ENCODE measurements at places on chromosomes 5 and 9.

GRCh38 chr5:167771571-167771970 lies 519.9 kb upstream of the WWC1 start:
- no peak for DNase-seq

GRCh38 chr5:143986516-143987212 lies 174.7 kb downstream of the HMHB1 start:
- DNase-seq, result peak; percentile 30

- DNase-seq, result no peak
Observed at GRCh38 chr5:90111364-90112032, 298.1 kb downstream of the CETN3 start.

GRCh38 chr5:20262896-20263295 lies 274.9 kb upstream of the CDH18 start:
- no peak for DNase-seq

DNA sequence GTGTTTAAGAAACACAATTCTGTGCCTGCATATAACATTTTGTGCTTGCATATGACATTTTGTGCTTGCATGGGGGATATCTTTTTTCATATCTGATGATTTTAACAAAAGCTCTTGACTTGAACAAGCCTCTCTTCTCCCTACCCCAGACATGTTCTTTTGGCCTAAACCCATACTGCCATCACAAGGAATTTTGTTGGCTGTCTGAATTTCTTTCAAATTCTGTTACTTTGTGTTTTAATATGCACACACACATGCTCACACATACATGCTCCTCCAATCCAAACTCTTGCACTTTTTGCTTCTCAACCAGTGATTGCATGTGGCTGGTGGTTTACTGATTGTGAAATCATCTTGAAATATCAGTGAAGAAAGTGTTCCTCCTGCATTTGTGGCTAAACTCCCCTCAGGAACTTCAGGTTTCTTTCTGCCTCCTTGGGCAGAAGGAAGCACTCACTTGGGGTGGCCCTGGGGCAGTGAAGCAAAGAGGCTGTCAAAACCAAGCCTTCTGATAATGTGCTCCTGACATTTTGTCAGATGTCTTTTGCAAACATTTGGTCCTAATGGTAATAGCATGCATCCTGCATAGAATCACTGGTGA lies 377.2 kb upstream of the KLF4 start:
- DNase-seq, result no peak

- DNase-seq, result peak; percentile 74
Observed at GRCh38 chr5:55226027-55226933, 835 bp downstream of the MCIDAS start.

DNA sequence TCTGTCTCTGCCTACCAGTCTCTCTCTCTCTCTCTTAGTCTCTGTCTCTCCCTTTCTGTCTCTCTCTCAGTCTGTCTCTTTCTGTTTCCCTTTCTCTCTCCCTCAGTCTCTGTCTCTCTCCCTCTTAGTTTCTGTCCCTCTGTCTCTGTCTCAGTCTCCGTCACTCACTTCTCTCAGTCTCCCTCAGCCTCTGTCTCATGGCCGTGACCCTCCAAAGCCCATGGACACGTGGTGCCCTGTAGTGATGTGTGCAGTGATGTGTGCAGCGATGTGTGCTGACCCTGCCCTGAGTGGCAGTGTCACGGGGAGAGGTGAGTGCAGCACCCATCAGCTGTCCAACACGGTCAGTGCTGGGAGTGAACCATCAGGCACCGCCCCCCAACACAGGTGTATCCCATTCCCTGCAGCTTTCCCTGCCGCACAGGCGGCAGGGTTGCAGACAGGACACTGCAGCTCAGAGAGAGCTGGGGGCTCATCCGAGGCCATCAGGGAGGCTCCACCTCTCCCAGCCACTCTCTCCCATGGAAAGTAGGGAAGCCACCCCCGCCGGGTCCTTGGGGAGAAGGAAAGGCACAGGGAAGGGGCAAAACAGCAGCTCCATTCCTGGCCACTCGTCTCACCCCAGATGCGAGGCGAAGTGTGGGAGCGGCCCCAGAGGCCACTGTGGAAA lies 794 bp upstream of the LRRC14B start:
- no peak for DNase-seq

DNA sequence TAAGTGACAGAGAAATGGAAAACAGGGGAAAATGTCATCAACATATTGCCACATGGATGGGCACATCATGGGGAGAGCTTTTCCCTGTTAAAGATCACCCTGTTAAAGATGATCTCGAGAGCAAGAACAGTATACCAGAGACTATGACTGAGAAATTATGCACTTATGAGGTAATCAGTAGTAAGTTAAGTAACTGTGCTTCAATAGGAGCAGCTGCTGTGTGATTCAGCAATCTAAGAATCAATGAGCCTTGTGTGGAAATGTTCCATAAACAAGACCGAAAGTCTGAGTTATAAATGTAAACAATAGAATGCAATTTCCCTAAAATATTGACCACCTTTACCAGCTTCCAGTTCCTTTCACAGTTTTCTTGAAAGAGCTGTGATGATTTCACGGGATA lies 582.3 kb downstream of the CAAP1 start:
- DNase-seq, result no peak

- DNase-seq, result peak; percentile 32
Observed at GRCh38 chr9:38358390-38359296, 33.9 kb upstream of the ALDH1B1 start.

DNA sequence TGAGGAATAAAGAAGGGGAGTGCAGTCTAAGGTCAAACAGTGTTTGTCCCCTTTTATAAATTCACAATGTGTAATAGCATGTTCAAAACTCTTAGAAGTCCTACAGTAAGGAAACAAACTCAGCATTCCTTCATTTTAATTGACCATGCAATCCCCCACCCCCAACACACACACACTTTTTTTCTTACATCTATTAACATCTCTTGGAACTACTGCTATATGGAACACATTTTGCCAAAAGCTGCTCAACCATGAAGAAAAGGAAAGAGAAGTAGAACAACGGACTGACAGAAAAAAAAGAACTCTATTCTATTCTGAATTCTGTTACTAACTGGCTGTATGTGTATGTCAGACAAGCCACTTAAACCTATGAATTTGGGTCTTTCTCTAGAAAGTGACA lies 2.8 kb upstream of the CTNNAL1 start:
- no peak for DNase-seq

DNA sequence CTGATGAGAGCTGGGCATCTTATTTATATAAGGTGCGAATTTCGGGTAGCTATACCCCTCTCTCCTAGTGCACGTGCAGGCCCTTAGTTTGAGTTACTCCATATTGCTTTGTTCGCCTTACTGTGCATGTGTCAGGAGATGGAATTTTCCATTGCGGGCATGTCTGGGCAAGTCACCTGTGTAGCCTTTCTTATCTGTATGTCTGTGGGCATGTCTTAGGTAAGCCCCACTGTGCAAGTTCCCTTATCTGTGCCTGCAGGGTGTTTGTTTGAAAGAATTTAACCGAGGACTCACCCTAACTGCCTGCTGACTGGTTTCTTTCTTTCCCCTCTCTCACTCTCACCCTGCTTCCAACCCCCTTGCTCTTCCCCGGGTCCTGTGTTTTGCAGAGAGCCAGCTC lies 140.7 kb upstream of the RANBP3L start:
- peak; percentile 27 for DNase-seq

DNA sequence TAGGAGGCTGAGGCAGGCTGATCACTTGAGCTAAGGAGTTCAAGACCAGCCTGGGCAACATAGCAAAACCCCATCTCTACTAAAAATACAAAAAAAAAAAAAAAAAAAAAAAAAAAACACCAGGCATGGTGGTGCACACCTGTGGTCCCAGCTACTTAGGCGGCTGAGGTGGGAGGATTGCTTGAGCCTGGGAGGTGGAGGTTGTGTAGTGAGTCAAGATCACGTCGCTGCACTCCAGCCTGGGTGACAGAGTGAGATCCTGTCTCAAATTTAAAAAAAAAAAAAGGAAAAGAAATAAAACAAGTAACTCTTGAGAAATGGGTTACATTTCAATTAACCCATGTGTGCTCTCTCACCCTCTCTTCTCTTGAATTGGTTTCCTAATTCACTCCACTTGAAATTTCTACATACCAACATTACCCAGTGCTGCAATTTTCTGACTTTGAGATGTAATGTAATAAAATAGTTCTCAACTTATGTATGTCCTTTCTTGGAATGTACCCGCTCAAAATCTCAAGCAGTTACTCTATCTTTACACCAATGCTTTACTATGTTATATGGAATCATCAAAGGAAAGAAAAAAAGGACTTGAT lies 35.8 kb downstream of the TMEM245 start:
- DNase-seq, result no peak

DNA sequence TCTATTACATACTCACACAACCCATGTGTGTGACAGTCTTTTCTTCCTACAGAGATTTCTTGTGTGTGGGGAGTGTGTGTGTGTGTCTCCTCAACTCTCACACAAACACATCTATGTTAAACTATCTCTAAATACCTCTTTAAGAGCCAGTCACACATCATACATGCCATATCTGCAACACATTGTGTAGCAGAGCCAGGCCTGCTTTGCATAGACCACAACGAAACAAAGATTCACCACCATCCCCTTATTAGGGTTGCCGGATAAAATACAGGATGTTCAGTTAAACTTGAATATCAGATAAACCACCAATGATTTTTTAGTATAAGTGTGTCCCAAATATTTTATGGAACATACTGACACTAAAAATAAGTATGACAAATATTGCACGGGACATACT lies 2.3 kb downstream of the FAM170A start:
- DNase-seq, result no peak

- peak; percentile 76 for DNase-seq
Observed at GRCh38 chr5:14201325-14202045, 58.3 kb downstream of the TRIO start.

DNA sequence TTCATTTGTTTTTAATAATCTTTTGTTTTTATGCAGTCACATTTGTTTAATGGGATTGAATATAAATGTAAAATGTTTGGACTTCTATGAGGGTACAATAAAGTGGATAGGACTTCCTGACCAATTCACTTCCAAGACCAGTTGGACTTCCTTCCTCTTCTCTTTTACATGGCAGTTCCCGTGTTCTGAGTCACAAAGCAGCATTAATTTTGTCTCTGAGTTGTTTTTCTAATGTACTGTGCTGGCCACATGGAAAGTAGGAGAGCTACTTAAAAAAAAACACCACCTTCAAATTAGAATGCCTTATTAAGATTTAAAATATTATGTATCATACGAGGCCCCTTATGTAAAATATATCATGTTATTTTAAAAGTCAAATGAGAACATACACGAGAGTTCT lies 87.3 kb downstream of the CCDC171 start:
- no peak for DNase-seq

DNA sequence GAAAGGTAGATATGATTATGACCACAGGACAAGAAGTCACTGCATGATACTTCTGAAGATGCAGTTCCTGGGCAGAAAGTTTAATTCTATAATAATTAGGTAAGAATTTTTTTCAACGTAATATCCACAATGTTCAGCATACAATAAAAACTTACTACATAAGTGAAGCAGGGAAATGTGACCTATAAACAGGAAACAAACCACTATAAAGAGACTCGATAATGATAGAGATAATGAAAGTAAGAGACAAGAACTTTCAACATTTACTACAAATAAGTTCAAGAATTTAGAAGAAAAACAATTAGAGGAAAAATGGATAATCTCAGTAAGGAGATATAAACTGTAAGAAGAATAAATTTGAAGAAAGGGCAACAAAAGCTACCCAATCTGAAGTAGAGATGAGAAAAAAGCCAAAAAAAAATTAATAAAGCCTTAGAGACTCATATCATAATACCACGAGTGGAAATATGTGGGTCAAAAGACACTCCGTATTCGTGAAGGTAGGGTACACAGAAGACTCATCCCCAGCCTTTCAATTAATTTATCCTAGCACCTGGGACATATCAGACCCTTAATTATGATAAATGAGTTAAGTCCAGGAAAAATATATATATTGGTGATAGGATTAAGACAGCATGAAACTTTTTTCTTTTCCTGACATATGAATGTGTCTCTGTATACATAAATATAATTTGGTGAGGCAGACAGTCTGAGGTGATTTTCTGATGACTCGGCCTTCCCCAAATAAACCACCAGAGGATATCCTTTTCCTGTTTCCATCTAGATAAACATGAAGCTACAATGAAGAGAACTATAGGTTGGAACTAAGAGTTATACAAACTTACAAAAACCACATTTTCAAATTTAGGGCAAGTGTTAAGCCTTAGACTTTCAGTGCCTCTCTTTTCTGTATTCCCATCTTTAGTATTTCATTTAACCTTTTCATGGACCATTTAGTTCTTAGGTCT lies 120.4 kb downstream of the RAPGEF6 start:
- peak; percentile 37 for DNase-seq

DNA sequence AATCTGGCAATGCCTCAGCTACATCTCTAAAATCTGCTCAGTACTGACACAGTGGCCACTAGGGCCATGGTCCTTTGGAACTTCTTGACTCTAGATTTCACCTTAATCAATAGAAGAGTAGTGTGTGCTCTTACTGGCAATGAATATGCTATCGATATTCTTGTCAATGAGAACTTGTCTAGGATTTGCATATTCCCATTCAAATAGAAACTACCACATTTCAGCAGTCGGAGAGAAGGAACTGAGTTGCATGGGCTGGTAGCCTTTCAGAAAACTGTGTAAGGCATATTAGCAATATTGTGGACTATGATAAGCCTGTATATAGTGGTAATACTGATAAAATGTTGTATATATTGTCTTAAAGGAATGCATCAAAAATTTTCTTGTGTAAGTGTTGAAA lies 45.3 kb upstream of the NAA35 start:
- no peak for DNase-seq

DNA sequence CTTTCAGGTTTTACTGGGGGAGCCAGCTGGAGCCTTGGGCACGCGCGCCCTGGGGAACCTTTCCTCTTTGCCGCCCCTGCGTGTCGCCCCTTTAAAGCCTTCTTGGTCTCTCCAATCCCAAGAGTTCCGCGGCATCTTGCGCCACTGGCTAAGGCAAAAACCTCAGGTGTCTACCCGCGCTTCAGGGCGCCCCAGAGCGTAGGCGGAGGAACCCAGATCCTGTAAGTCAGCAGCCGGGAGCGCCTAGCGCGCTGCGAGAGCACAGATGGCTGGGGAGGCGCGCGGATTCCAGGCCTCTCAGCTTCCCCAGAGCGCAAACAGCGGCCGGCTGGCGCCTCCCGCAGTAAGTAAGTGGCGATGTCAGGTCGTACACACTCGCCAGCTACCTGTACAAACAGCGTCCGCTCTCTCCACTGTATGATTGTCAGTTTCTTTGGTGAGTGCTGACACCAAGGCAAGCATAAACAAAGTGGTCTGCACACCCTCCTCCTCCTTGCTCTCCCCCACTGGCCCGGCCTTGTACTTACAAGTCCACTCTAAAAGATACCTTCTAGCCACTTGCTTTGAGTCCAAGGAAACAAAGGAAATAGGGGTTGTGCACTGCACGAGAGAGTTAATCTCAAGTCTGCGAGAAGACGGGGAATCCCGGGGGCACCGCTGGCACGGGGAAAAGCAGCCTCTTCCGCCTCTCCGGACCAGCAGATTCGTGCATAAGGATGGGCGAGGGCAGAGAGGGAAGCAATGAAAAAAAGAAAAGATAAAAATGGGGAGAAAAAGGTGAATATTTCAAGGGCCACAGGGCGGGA lies 2.9 kb downstream of the HTR1A start:
- DNase-seq, result no peak

DNA sequence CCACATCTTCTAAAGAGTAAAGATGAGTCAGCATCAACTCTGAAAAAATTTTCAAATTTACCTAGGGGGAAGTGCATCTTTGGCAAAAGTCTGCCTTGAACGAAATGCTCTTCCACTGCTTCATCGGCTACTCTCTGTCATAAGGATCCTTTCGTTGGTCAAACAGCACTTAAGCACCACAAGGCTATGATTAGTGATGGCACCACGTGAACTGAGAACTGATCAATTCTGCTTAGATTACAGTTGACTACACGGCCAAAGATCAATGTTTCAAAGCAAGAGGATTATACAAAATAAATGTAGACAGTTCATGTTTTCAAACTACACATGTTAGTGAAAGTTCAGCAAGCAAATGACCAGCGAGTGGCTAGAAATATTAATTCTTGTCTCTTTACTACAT lies 9.4 kb downstream of the JAKMIP2 start:
- DNase-seq, result no peak
